Esophagus muscularis mucosa (tissue), 4 donors: ENCODE measurements at places on chromosomes 2 and 18. TPM values are rescaled to one million over a fixed set of nuclear protein-coding genes. Genes with fewer than 3 reads are reported as not detected.

Gene UGT1A3
- not detected for total RNA-seq

Gene PAX8
- total RNA-seq: 0.99 TPM

GRCh38 chr18:55251254-55251971 is 292.2 kb upstream of the CCDC68 start:
- no peak for DNase-seq

GRCh38 chr2:123597988-123598387 is 427.1 kb upstream of the CNTNAP5 start:
- DNase-seq: no peak

Gene EVX2
- total RNA-seq: not detected

GRCh38 chr2:88320076-88320773 is 132.3 kb downstream of the FOXI3 start:
- no peak for DNase-seq
